ENCODE measurements at places on chromosomes 1 and 21.

DNA sequence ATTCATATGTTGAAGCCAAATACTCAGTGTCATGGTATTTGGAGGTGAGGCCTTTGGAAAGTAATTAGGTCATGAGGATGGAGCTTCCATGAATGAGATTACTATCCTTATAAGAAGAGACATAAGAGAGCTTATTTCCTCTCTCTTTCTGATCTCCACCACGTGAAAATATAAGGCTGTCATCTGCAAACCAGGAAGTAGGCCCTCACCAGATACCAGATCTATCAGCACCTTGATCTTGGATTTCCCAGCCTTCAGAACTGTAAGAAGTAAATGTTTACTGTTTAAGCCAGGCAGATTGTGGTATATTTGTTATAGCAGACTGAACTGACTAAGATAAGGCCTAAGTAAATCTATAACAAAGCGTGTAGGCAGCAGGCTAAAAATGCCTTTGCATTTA lies 25.3 kb downstream of the RBM11 start:
- DNase-seq: peak; percentile 40

GRCh38 chr1:53467391-53467790 lies 8.2 kb downstream of the DMRTB1 start:
- peak; percentile 35 for DNase-seq

GRCh38 chr21:45983981-45984551 lies 2.5 kb downstream of the COL6A1 start:
- DNase-seq: no peak

DNA sequence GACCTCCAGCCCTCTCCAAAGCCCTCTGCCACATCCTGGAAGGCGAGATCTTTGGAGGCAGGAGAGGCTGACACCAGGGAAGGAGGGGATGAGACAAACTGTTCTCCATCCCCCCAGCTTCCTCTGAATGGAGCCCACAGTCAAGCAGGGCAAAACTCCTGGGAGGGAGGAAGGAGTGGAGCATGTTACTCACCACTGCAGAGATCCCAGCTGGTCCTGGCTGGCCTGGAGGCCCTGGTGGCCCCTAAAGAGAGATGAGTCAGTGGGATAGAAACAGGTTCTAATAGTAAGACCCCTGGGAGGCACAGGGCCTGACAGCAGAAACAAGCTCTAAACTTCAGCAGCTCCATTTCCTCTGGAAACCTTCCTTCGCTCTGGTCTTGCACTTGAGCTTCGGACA lies 14.0 kb upstream of the PEF1 start:
- no peak for DNase-seq

DNA sequence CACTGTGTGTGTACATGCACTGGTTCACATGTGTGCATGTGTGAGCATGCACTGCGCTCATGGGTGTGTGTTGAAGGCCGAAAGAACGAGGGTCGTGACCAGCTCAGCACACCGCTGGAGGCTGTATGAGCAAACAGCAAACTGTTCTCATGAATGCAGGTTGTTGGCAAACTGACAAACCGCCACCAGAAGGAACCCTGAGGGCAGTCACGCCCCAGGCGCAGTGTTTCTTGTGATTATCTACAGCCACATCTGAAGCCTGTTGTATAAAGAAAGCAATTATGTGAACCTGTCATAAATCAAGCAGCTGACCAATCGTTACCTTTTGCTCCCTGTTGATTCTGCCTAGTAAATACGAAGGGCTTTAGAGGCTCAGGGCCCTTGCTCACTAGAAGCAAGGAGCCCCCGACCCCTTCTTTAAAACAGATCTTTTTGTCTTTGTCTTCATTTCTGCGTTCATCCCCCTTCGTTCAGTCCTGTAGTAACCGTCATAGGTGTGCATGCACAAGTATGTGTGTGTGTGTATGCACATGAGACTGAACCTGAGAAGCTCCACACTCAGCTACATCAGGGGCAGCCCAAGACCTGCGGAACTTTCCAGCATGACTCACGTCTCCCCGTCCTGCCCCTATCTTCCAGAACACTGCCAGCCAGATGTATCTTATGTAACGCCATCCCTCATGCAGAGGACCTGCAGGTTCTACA lies 16.8 kb upstream of the RIPK4 start:
- DNase-seq: no peak

GRCh38 chr1:220894025-220894923 lies 15.0 kb downstream of the HLX start:
- DNase-seq: no peak

GRCh38 chr1:30191154-30191702 lies 532.2 kb downstream of the MATN1 start:
- peak; percentile 52 for DNase-seq

DNA sequence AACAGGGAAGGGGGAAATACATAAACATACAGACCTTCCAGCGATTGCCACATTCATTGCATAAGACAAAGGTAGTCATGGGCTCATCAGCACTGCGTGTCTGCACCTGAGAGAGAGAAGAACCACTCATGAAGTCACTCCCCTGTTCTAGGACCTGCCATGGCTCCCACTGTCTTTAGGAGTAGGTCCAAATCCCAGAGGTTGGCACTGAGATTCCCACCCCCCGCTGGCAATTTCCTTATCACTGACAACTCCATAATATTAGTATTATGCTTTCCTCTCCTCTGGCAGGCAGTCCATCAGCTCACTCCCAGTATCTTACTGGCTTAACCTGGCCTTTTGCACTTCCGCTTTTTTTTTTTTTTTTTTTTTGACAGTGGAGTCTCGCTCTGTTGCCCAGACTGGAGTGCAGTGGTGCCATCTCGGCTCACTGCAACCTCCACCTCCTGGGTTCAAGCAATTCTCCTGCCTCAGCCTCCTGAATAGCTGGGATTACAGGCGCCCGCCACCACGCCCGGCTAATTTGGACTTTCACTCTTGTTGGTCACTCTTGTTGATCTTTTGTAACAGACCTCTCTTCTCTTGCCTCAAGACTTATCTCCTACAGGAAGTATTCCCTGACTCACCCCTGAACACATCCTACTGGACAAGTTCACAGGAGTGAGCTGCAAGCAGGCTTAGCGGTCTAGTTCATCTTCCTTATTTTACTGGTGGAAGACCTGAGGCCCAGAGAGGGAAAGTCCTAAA lies 14.8 kb upstream of the ZNF436 start:
- no peak for DNase-seq

DNA sequence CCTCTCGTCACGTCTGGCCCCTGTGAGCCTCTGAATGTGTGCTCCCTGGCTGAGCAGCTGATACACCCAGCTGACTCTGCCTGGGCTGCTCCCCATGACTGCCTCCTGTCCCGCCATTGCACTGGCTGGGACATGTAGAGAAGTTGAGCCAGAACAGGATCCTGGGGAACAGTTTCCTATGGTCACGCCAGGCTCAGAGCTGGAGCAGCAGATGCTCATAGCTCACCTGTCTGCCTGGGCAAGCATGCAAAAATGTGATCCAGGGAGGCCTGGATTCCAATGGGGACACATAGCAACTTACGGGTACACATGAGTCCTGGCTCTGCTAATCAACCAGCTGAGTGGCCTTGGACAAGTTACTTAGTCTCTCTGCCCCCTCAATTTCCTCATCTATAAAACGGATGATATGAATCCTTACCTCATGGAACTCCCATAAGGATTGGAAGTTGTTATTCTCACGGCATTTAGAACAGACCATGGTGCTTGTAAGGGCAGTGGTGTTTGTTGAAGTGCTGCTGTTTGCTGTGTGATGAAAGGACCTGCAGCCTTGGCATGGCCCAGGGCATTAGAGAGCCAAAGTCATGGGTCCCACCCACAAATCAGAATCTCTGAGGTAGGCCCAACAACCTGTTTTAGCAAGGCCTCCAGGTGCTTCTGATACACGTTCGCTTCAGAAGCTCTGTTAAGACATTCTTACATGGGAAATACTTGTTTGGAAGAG lies 150.3 kb upstream of the VANGL1 start:
- DNase-seq: no peak

GRCh38 chr1:243946946-243947345 lies 96.9 kb upstream of the AKT3 start:
- peak; percentile 47 for DNase-seq

DNA sequence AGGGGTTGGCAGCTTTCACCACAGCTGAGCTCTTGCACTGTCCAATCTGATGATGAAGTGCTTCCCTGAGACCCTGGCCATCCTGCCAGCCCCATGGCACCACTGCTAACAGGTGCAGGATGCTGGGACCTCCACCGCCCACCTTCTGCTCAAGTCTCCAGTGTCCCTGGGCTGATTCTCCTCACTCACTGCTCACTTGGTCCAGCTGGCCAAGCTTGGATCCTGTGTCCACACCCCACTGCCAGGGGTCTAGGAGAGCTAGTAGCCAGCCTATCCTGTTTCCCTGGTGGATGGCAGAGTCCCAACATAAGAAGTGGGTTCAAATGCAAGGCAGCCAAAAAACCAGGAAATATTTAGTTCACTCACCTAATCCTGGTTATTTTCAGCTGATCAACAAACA lies 217.2 kb upstream of the IRF2BP2 start:
- no peak for DNase-seq

DNA sequence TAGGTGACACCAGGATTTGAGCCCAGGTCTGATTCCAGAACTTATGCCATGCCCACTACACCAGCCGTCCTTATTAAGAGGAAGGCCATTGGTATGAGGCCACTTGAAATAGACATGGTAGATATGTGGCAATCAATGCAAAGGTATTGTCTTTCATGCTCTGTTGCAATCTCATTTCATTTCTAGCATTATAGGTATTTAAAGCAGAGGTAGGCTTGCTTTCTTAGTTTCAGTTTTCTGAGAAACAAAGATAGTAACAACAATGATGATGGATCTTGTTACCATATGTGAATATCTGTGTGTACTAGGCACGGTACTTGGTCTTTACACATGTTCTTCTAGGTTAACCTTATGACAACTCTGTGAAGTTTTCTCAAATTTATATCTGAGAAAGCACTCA lies 113.1 kb downstream of the FGGY start:
- no peak for DNase-seq

DNA sequence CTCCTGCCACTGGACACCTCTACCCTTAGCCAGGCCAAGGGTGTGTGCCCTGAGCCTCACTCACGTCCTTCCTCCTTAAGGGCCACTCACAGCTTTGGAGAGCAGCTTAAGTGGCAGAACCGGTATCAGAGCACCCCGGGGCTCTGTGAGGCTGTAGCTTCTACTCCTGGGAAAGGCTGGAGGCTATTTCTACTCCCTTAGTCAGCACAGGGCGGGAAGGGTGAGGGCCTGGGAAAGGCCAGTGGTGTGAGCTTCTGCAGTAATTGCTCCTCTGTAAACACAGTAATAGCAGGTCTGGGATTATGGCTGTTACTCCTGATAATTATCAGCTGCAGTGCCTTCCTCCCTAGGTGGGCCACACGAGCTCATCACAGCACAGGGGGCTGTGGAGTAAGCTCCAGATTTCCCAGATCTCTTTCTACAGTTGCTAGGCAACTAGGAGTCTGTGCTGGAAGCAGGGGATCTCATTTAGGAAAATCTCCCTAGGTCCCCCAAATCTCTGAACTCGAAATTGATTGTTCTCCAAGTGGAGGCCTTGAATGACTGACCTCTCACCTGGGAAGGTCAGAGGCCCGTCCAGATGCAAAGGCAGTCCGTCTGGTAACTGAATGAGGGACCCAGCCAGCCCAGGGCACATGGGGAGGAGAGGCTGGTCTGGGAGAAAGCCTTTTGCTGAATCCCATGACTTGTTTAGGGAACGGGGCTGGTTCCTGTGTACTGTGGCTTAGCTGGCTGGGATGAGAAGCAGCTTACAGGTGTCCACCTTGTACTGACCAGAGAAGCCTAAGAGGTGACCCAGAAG lies 29.3 kb downstream of the IER5 start:
- DNase-seq: no peak

DNA sequence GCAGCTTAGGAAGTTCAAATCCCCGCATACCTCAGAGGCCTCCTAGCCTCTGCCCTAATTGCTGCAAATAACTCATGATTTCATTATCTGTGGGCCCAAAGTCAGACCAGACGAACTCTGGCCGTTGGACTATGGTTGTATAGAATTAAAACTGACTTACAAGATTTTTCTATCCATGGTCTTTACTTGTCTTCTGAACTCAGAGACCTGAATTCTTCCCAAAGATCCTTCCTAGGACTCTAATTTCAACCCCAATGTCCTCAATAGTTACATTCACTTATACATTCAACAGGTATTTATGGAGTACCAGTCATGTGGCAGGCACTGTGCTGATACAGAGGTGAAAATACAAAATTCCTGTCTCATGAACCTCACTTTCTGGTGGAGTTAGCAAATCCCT lies 182.4 kb upstream of the UBE2U start:
- no peak for DNase-seq

- DNase-seq: no peak
Measured at GRCh38 chr1:65998763-65999583, 206.3 kb downstream of the PDE4B start.

- no peak for DNase-seq
Measured at GRCh38 chr1:96370757-96371156, 350.8 kb upstream of the PTBP2 start.

GRCh38 chr1:158145173-158145719 lies 35.4 kb upstream of the CD1D start:
- no peak for DNase-seq

- DNase-seq: no peak
Measured at GRCh38 chr1:58331156-58331555, 215.4 kb downstream of the OMA1 start.

DNA sequence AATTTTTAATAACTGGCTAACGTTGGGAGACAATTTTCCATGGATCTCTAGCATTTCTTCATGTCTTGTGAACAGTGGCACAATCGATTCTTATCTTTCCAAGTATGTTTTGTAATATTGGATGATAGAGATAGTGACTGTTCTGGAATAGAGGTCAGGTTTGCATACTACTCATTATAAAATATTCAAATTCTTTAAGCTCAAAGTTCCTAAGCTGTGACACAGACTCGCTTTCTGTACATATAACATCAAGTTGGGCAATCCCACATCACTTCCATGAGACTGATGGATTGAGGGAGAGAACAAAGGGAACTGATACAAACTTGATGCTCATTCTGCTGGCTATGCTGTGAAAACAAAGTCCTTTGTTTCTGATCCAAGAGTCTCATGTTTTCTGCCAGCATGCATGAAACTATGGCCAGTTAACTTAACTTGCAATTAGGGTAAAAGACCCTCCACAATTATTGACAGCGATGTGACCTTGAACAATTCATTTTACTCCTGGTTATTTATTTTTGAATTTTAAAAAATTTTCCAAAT lies 392.4 kb downstream of the TTLL7 start:
- DNase-seq: no peak

DNA sequence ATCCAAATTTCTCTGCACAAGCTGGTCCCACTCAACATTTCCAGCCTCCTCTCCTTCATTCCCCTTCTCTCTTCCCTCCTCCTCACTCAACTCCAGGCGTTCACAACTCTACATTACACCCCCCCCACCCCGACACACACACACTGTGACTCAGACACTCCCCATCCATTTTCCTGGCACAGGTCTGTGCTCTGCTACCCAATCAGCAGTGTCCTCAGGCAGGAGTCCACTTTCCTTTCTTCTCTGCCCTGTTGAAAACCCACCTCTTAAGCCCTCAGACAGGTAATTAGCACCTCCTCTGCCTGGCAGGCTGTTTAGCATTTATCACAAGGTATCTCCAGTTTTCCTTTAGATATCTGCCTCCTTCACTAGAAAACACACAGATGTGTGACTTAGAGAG lies 8.8 kb upstream of the LMX1A start:
- DNase-seq: no peak

GRCh38 chr1:220887520-220888416 lies 8.5 kb downstream of the HLX start:
- DNase-seq: peak; percentile 54

- no peak for DNase-seq
Measured at GRCh38 chr1:112743174-112744008, 28.3 kb upstream of the PPM1J start.
